ENCODE measurements at places on chromosomes 3 and 15.

DNA sequence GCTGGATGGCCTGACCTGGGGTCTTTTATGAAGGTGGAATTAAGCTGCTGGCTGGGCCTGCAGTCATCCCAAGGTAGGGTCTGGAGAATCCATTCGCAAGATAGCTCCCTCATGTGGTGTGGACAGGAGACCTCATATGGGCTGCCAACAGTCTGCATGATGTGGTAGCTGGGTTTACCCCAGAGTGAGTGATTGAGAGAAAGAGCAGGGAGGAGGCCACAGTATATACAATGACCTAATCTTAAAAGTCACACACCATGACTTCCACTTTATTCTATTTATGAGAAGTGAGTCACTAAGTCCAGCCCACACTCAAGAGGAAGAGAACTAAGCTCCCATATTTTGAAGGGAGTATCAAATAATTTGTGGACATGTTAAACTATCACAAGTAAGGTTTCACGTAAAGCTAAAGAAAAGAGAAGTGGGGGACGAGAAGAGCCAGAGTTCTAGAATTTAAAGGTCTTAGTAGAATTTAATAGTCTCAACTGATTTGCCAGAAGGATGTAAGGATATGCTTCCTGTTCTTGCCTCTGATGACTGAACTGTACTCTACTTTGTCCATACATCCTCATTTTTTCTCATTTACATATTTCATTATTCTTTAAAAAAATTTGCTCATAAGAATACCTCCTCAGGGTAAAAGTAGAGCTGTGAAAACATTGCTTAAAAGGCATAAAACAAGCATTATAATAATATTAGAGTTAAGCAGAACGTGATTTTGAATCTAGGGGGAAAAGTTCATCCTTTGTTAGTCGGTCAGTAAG, 184.4 kb downstream of the PEX5L start:
- no peak for DNase-seq

GRCh38 chr15:63818629-63819028, 15.1 kb downstream of the HERC1 start:
- DNase-seq, result no peak

DNA sequence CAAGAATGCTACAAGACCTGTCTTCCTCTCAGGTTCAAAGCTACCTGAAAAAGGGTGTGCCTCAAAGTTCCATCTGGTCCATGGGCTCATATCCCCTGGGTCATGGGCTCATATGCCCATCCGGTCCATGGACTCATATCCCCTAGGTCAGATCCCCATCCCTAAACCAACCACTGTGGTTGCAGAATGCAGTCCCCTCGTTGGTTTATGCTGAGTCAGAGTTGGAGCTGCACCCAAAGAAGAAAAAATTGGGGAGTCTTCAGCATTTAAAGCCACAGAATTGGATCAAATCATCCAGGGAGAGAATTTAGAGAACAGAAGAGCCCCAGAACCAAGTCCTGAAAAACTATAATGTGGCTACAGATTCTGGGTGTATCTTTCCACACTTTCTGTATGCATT, 71.5 kb upstream of the IL12A start:
- DNase-seq, result no peak

GRCh38 chr15:92097474-92098178, 244.1 kb downstream of the SLCO3A1 start:
- DNase-seq, result no peak

GRCh38 chr15:34647569-34648293, 64.3 kb upstream of the GOLGA8B start:
- no peak for DNase-seq

DNA sequence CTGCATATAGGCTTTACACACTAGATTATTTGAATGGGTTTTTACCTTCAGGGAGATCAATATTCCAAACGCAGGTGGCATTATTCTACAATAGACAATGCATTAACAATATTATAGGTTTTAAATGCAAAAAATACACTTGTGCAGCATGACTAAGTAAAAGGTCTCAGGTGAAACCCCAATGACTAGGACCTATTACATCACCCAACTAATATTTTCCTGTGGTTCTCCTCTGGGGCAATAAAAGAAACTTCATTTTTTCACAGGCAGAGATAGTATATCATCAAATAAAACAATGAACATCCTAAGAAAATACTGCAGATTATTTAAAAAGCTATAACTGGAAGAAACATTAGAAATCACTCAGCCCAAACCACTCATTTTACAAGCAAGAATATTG, 375.3 kb downstream of the ROBO1 start:
- no peak for DNase-seq

DNA sequence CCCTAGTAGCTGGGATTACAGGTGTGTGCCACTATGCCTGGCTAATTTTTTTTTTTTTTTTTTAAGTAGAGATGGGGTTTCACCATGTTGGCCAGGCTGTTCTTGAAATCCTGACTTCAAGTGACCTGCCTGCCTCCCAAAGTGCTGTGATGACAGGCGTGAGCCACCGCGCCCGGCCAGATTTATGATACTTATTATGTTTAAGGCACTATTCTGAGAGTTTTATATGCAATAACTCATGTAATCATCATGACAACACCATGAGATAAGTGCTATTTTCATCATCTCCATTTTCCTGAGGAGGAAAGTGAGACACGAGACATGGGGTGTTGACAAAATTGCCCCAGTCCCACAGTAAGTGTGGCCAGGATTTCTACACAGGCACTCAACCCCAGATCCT, 366.4 kb upstream of the TRIM42 start:
- no peak for DNase-seq

DNA sequence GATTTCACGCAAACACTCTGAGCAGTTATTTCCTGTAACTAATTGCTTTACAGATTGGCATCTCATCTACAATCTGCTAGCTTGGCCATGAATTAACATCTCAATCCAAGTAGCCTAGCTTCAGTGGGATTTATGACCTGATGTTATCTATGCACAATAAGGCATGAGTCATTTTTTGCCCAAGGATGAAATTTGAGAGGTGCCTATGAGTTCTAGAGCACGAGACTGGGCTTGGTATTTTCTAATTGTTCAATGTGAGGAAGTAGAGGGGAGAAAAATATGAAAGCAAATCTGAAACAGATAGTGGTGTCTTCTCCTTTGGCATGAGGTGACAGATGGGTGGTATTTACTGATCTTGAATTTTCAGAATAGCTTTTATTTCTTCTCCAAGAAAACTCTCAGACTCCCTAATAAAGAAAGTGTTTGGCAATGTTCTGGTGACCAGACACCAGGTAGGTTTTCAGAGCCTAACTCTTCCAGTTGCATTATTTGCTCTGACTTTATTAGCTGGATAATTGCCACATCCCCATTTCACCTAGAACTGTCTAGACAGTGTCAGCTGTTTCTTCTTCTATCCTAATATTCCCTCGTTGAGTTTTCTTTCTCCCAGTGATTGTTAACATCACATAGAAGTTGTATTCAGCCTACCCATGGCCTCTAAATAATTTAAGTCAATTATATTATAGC, 301.0 kb upstream of the UMPS start:
- no peak for DNase-seq

GRCh38 chr3:18872466-18872865, 275.8 kb upstream of the KCNH8 start:
- no peak for DNase-seq

DNA sequence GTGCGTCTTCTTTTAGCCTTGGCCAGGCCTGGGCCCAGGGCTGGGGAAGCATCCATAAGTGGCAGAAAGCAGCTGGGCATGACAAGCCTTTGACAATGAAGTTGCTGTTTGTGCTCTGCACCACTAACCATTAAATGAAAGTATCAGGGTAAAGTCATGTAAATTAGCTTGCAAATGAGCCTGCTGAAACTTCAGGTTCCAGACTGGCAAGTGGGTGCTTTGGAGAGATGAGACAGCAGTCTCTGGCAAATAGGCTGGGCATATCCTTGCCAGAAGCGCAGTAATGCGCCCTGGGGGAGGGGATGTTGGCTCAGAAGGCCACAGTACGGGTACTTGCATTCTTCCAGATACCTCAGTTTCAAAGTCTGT, 40.7 kb downstream of the RAB6B start:
- DNase-seq, result no peak

DNA sequence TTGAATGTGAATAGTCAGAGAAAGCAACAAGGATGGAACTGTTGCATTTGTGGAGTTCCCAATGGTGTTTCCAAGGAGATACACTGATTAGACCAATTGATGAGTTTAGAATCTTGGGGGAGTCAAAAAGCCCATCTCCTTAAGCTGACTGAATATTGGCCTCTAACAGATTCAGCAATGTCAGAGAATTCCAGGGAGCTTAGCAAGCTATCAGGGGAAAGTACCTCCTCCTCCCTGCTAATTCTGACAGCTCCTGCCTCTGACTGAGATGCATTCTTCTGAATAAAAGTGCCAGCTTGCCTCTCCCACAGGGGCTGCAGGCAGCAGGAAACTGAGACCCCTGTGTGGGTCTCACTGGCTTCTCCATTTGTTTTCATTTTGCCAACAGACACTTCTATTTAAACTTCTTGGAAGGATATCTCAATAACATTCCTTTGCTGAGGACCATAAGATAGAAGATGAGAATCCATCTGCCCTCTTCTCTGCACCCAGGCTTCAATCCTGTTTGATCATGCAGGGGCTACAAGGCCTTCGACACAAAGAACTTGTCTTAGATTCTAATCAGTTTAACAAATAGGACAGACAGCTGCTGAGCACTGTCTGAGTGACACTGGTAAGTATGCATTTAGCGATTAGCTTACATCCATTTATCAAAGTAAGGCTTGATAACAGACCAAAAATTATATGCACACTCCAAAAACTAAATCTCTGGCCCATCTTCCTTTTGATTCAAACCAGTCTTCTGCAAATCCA, 1080.8 kb downstream of the TUSC7 start:
- no peak for DNase-seq

- no peak for DNase-seq
These were observed 71.1 kb upstream of the BLM start for GRCh38 chr15:90645873-90646575.

GRCh38 chr3:106302451-106303221, 433.8 kb upstream of the CBLB start:
- DNase-seq, result no peak

DNA sequence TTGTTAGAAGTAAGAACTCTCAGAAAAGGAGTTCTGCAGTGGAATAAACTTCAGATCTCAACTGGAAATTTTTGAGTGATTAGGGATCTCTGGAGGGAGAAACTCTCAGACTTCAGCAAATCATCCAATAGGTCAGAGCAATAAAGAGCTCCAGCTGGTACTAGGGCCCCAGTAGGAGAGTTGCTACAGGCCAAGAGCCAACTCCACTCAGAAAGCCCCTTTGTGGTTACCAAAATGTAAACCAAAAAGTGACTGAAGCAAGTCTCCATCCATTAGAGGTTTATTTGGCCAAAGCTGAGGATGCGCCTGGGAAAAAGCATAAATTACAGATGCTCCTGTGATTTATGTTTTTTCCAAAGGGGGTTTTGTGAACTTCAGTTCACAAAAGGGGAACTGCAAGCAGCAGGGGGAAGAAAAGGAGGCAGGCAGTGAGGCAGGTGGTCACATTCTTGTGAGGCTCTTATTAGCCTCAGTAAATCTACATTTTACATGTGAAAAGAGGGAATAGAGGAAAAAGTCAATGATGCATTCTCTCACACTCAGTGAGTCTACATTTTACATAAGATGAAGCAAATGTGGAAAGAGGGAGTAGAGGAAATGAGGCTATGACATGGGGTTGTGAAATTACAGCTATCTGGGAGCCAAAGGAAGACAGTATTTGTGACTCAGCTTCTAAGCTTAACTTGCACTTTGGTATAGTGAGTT, 92.4 kb upstream of the DAZL start:
- DNase-seq, result no peak

DNA sequence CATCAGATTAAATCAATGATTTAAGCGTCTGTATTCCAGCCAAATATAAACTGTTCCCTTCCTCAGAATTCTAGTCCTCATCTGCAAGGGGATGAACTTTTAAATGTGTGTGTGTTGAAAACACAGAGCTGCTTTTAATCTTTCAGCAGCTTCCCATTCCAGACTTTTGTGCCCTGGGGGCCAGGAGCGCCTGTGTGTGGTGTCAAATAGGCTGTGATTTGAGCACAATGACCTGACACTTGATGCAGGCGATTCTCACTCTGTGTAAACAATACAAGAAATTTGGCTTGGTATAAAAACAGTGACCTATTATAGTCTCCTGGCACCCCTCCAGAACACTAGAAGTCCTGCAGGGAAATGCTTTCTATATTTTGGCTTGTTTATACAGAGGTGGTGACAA, 274.6 kb upstream of the ROPN1 start:
- peak; percentile 46 for DNase-seq

Measured in NCI-H774 (cell line).